ENCODE measurements at places on chromosomes 6 and 20. TPM values are rescaled to one million over a fixed set of nuclear protein-coding genes. Genes with fewer than 3 reads are reported as not detected.

DNA sequence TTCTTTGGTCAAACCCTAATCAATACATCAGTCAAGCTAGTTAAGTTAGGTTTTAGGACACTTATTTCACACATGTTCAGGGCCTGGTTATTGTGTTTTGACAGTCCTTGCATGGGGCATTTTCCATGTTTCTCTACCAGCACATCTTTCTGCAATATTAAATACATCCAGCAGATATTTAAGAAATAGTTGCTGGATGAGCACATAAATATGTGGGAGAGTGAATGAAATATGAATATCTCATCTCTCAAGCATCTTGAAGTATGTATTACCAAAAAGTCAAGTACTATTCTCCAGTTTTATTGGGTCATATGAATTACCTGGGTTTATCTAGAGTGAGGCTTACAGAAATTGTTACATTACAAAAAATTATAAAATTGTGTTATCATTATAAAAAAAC, 621.9 kb upstream of the GJE1 start:
- DNase-seq: no peak

- no peak for DNase-seq
These were observed 238.7 kb upstream of the SOX4 start for GRCh38 chr6:21354805-21355238.

GRCh38 chr20:44610313-44610962, 28.1 kb downstream of the PKIG start:
- DNase-seq: no peak

GRCh38 chr6:22827760-22828159, 258.4 kb downstream of the HDGFL1 start:
- DNase-seq: no peak

GRCh38 chr20:44111712-44112335, 75.2 kb downstream of the JPH2 start:
- no peak for DNase-seq

- DNase-seq: no peak
These were observed 77.0 kb upstream of the ESR1 start for GRCh38 chr6:151730496-151730870.

DNA sequence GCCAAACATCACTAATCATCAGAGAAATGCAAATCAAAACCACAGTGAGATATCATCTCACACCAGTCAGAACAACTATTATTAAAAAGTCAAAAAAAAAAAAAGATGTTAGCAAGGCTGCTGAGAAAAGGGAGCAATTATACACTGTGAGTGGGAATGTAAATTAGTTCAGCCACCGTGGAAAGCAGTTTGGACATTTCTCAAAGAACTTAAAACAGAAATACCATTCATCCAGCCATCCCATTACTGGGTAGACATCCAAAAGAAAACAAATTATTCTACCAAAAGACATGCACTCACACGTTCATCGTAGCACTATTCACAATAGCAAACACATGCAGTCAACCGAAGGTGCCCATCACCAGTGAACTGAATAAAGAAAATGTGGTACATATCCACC, 213.9 kb downstream of the TTLL2 start:
- DNase-seq: no peak

DNA sequence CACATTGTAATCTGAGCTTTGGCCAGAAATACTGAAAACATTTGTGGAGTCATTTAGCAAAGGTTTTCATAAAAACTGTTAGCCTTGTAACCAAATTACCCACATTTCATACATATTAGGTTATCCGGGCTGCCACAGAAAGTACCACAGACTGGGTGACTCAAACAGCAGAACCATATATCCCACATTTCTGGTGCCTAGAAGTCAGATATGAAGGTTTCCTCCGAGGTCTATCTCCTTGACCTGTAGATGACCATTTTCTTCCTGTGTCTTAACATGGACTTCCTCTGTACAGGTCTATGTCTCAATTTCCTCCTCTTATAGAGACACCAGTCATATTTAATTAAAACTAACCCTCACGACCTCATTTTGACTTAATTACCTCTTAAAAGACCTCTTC, 49.5 kb upstream of the SMIM28 start:
- no peak for DNase-seq

DNA sequence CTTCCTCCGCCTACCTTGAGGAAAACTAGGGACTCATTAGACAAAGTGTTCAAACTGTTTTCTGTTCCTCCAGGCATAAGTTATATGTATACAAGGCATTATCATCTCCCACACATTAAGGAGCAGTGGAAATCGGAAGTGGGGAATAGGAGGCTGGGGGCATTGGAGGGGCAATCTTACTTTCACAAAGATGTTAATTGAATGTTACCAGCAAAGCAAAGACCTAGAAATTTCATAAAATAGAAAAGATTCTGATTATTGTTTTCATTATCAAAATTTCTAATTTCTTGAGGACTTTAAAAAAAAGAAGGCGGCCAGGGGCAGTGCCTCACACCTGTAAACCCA, 501.7 kb upstream of the JARID2 start:
- no peak for DNase-seq

DNA sequence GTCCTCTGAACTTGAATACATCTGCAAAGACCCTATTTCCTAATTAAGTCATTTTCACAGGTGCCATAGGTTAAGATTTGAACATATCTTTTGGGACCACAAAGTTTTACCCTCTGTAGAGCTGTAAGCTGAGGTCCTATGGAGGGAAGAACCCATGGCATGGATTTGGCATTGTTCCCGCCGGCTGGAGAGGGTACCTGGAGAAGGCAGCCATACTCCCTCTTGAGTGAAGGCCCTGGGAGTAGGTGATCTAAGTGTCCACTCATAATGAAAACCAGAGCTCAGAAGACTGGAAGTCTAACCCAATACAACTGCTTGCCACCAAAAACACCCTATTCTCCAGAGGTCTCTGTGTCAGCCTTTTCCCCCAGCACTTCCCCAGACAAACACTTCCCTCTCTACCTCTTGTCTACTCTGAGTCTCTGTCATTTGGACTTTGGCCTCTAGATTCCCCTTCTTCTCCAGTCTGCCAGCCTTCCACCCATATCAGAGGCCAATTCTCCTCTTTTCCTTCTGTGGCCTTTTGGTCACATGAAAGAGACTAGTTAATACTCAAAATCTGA, 363.9 kb downstream of the MAFB start:
- no peak for DNase-seq

DNA sequence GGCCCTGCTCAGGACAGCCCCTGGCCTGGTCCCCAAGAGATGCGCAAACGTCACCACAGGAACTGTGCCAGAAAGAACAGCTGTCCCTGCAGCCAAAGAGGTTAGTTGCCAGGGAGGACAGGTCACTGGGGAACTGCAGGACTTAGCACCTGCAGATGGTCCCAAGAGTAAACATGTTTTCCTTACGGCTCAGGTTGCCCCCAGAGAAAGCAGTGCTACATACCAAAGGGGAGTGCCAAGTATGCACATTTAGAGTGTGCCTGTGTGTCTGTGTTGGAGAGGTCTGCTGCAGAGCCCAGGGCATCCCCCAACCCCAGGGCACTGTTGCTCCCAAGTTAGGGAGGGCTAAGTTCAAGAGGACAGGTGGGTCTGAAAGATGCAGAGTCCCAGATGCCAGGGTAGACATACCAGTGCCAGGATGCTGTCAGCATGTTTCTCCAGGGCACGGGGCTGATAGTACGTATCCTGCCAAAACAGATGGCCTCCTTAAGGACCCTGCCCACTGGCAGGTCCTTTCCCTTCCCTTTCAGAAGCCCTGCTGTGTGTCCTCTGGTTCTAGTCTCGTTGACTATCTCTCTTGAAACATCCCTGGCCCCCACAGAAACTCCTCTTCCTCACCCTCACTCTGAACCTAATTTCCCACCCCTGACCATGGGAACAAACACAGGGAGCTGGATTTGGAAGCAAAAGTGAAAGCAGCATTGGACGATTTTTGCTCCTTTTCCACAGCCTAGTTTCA, 1.3 kb downstream of the ABHD16A start:
- DNase-seq: peak; percentile 58

LINC00237 gene
- total RNA-seq: not detected

CRISP3 gene
- not detected for total RNA-seq

PPP1R3G gene
- 14.2 TPM for total RNA-seq

LRRN4 gene
- total RNA-seq: not detected

ZC3H12D gene
- total RNA-seq: 0.51 TPM

Measured in Right ventricle myocardium superior (tissue), 1 donor.